Amygdala (tissue), 56 donors: ENCODE measurements at places on chromosomes 1 and 21.

GRCh38 chr1:164155347-164155746 is 403.6 kb upstream of the PBX1 start:
- no peak for DNase-seq

- DNase-seq: no peak
These were observed 5.9 kb downstream of the USP24 start for GRCh38 chr1:55209247-55209646.

DNA sequence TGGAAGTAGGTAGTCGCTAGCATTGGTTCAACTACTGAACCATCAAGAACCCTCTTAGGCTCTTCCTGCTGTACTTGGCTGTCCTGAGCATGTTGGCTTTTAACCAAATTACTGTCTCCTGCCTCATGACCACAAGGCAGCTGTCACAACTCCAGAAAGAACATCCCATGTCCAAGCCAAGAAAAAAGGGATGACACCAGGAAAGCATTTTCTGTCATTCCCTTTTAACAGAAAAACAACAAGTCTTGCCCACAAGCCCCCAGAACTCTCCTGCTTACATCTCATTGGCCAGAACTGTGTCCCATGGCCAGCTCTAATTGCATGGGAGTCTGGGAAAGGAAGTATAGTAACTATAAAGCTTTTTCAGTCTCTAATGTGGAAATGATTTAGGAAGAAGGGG is 2.4 kb upstream of the RNU5D-1 start:
- DNase-seq: no peak

DNA sequence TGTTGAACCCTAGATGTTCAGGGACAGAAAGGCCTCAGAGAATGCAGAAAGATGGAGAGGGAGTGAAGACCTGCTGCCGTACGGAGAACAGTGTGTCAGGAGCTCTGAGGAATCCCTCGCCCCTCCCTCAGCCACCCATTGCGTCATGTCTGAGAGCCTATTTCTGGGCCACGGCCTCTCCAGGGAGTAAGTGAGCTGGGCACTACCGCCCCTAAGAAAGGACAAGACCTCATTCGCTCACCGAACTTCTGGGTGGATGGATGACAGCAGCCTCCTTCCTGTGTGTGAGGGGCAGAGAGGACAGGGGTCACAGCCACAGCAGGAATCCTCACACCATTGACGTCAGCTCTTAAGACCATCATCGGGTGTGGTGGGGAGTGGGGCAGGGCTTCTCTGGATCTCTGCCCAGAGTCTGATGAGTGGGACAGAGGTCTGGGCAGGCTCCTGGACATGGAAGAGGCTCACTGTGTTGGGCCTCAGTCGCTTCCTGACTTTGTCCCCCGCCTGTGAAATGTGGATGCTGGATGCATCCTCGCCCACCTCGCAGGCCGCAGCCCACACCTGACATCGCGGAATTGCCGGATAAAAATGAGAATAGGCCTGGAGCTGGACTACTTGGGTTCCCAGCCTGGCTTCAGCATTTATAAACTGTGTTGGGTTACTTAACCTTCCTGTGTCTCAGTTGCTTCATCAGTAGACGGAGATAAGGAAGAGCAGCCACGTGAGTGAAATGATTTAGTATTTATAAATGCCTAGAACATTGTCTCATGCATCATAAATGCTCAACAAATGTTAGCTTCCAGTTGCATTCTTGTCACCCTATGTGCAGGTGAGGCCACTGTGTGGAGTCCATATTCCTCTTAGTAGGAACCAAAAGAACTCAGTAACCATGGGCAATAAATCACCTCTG is 238.6 kb downstream of the TRABD2B start:
- DNase-seq: no peak
